SK-MEL-5 (cell line): ENCODE measurements at places on chromosomes 7 and 10. TPM values are rescaled to one million over a fixed set of nuclear protein-coding genes. Genes with fewer than 3 reads are reported as not detected.

Gene ADIRF
- not detected in 2 replicates for total RNA-seq

GRCh38 chr10:124505279-124505678 lies 43.7 kb downstream of the LHPP start:
- DNase-seq = no peak

- DNase-seq = peak; percentile 46
These were observed 87.4 kb upstream of the TNS3 start for GRCh38 chr7:47669178-47669891.

Gene WAPL
- 24.5 and 29.6 TPM in 2 replicates for total RNA-seq

GRCh38 chr10:63409465-63410027 lies 56.2 kb downstream of the JMJD1C start:
- no peak for DNase-seq

Gene SEC61A2
- total RNA-seq = 5.6 and 5.7 TPM in 2 replicates

- no peak for DNase-seq
These were observed 56.9 kb downstream of the SH3PXD2A start for GRCh38 chr10:103798511-103798910.

DNA sequence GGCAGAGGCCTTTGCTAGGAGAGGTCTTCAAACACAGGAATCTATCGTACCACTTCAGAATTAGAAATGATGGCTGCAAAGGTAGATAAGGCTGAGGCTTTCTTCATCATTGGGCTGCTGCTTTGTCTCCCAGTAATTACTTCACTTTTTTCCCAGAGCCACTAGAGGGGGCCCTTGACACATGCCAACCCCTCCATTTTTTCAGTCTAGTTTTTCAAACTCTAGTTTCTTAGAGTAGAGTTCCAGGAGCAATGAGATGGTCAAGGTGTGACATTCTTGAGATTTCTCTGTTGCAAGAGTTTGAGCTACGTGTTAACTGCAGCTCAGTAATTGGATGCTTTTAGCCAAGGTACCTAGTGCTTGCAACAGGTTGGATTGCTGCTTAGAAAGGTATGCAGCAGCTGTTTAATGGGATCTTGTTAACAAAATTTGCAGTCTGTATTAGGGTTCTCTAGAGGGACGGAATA lies 33.8 kb upstream of the RBM20 start:
- peak; percentile 66 for DNase-seq

DNA sequence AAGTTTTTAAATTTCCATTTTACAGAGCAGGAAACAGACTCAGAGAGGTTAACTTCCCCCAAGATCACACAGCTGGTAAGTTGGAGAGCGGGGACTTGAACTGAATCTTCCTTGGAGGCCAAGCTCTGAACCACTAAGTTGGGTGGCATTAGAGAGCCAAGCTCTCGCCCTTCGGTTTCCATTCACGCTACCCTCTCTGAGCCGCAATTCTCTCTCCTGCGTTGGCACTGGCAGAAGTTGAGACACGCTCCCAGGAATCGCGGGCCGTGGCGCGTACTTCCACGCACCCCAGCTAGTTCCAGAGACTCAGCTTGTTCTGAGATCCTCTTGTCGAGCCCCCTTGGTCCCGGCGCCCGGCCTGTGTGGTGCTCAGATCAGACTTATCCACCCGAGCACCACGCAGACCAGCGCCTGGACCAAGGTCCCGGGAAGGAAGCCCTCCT lies 29.3 kb upstream of the VAX1 start:
- no peak for DNase-seq

DNA sequence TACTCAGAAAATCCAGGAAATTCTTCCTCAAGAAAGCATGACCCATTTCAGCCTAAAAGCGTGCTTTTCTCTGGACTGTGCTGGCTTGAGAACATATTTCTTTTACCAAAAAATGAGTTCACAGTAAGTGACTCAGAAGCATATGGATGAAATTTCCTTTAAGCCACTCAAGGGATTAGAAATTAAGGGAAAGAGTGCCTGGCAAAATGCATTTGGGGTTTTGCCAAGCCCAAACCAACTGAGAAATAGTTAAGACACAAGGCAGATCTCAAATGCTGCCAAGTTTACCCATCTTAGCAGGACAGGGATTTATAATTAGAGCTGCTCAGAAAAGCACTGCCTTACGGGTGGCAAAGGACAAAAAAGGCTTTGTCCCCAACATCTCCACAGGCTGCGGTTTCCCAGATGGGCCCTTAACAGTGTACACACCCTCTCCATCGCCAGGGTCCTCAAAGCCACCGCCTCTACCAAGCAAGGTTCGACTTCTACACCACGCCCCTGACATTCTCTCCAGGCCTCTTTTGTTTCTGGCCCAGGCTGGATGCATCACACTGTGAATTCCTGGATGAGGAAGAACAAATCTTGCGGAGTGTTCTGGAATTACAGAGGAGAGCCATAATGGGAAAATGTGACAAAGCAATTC lies 30.1 kb upstream of the CDHR3 start:
- DNase-seq = peak; percentile 46

GRCh38 chr10:122663516-122664130 lies 36.0 kb downstream of the C10orf120 start:
- no peak for DNase-seq

- no peak for DNase-seq
These were observed 153.2 kb upstream of the ADO start for GRCh38 chr10:62651341-62651740.

GRCh38 chr10:73097305-73097670 lies 622 bp upstream of the P4HA1 start:
- DNase-seq = no peak

- DNase-seq = no peak
These were observed 419.9 kb downstream of the NRG3 start for GRCh38 chr10:82294874-82295378.

Gene OR2A12
- total RNA-seq = not detected in 2 replicates

- DNase-seq = peak; percentile 74
These were observed 1.8 kb upstream of the CCDC6 start for GRCh38 chr10:59907918-59908807.

- DNase-seq = peak; percentile 74
These were observed 425 bp downstream of the CASD1 start for GRCh38 chr7:94509887-94510581.

- no peak for DNase-seq
These were observed 226.5 kb upstream of the STEAP1 start for GRCh38 chr7:89927762-89928161.

Gene PIK3CG
- 0.03 and 0.05 TPM in 2 replicates for total RNA-seq

- peak; percentile 69 for DNase-seq
These were observed 18.8 kb upstream of the MINDY3 start for GRCh38 chr10:15879058-15879457.

- no peak for DNase-seq
These were observed 108.5 kb downstream of the HBP1 start for GRCh38 chr7:107277331-107277730.

DNA sequence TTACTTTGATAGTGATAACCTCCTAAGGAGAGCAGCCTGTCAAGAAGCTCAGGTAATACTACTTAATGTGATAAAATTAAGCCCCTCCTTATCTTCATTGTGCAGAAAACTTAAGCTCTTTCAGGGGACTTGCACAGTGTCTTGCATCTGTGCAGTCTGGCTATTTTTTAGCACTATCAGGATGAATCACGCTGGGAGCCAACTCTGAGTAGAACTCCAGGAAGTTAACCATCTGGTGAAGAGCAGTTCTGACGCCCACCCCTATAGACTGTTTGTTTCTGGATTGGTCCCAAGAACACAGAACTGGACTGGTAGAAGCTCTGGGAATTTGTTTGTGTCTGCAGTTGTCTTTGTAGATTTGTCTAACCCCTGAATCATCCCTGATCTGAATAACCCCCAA lies 41.9 kb downstream of the AGK start:
- DNase-seq = no peak

DNA sequence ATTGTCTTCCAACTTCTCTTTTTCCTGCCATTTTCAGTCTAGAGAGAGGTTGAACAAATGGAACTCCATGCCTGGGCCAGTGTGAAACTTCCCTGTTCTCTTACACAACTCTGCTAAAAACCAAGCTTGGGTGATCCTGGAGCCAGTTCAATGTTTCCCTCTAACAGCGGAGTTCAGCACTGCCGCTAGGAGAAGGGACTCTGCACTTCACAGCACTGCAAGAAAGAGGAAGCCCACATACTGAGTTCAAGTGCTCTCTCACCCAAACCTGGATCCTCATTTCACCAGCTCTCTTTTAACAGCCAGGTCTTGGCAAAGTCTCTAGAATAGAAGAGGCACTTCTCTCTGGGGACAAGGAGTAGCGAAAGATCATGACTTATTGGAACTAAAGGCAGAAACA lies 18.8 kb downstream of the FOXI2 start:
- DNase-seq = no peak

DNA sequence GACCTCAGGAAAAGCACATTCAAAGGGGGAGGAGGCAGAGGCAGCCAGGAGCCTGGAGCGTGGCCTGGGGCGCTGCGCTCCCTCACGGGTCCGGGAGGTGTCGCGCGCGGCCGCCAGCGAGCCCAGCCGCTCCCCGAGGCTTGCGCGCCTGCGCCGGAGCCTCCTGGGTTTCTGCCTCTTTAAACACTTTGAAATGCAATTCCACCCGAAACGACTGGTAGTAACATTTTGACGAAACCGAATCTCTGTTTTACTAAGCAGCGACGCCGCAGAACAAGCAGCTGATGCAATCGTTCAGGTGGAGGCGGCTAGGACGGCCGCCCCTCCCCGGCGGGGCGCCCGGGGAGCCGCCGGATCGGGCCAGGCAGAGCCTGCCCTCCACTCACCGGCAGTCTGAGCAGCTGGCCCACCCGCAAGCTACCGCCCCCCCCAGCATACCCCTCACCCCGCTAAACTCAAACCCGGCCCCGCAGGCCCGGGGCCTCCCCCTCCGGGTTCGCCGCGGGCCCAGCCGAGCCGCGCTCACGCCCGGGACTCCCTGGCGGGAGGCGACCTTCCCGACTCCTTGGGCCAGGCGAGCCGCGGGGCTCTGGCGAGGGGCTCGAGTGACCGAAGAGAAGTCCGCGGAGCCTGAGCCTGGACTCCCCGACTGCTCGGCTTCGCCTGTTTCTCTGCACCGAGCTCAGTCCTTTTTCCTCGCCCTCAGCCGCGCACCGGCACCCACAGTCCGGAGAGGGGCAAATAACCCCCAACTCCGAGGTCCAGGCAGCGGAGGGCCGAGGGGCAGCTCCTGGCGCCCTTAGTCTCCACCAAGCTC lies 3.2 kb downstream of the MKX start:
- peak; percentile 18 for DNase-seq

GRCh38 chr7:111328487-111328886 lies 233.8 kb downstream of the IMMP2L start:
- no peak for DNase-seq

DNA sequence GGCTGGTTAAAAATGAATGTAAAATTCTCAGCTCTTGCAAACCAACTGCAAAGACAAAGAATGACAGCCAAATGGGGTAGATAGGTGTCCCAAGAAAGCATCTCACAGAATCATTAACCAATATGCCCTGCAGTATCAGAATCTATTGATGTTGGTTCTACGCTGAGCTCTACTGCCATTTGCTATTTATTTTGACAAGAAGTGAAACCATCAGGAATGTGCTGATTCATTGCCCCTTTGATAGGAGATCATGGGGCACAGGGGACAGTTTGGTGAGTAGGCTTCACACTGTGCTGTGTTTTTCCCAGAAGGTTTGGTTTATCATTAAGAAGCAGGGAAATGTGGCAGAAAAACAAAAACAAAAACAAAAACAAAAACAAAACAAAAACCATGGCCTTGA lies 19.4 kb upstream of the CDC14C start:
- no peak for DNase-seq

- DNase-seq = no peak
These were observed 31.7 kb downstream of the CAMK2B start for GRCh38 chr7:44293561-44294324.

GRCh38 chr10:87640043-87640442 lies 19.6 kb upstream of the PAPSS2 start:
- DNase-seq = no peak
